ENCODE measurements at places on chromosomes 5 and 9. TPM values are rescaled to one million over a fixed set of nuclear protein-coding genes. Genes with fewer than 3 reads are reported as not detected.

GRCh38 chr9:714675-715074 is 126.8 kb upstream of the DMRT1 start:
- DNase-seq: no peak

- no peak for DNase-seq
These were observed 1.0 kb downstream of the RIOK2 start for GRCh38 chr5:97181856-97182545.

GRCh38 chr5:40916226-40916625 is 6.9 kb downstream of the C7 start:
- DNase-seq: no peak

DNA sequence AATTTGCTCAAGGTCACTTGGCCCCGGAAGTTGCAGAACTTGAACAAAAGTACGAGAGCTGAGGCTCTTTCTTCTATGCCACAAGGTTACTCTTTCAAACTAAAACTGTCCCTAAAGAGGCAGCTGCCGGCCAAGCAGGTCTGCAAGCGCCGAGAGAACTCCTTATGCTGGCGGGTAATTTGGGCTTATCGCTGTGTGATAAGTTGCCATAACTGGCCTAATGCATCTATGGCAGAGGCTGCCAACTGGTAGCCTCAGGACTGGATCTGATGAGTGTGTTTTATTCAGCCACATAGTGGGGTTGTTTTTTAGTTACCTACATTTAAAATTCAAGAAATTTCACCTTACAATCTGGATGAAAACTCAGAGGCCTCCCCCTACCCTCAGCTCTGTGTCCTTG is 68.1 kb upstream of the SPOCK1 start:
- DNase-seq: no peak

DNA sequence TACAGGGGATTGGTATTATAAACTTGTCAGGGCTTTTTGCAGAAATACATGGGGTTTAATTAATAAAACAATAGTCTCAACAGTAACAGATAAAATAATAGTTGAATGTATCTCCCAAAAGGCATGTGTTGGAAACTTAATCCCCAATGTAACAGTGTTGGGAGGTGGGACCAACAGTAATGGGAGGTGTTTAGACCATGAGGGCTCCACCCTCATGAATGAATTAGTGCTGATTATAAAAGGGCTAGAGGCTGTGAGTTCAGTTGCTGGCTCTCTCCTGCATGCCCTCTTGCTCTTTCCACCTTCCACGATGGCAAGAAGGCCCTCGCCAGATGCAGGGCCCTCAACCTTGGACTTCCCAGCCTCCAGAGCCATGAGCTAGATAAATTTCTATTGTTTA is 56.3 kb downstream of the STK10 start:
- DNase-seq: no peak

GRCh38 chr5:19555436-19555835 is 432.6 kb downstream of the CDH18 start:
- no peak for DNase-seq

GRCh38 chr9:106707738-106708474 is 155.1 kb upstream of the ZNF462 start:
- DNase-seq: no peak

GRCh38 chr5:154370813-154371212 is 75.0 kb upstream of the SAP30L start:
- DNase-seq: no peak

- no peak for DNase-seq
These were observed at the start of gene SNCAIP for GRCh38 chr5:122311961-122312590. SNCAIP (plus strand) TSS chr5:122312237; CDS start chr5:122391135, 78,898 bp downstream.

DNA sequence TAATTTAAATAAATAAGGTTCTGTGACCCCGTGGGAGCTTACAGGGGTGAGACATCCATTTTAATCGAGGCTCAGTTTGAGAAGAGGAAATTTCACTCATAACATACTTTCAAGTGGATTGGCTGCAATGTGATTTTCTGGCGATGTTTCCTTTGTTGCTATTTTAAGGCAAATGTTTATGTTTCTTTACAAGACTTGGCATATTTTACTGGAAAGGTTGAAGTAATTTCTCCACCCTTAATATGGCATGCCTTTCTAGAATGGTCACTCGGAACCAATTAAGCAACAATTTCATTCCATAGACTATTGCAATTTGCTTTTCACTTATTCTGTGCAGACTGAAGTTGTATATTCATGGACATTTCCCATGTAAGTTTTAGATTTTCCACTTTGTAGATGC is 438.0 kb upstream of the WWC1 start:
- DNase-seq: no peak

DNA sequence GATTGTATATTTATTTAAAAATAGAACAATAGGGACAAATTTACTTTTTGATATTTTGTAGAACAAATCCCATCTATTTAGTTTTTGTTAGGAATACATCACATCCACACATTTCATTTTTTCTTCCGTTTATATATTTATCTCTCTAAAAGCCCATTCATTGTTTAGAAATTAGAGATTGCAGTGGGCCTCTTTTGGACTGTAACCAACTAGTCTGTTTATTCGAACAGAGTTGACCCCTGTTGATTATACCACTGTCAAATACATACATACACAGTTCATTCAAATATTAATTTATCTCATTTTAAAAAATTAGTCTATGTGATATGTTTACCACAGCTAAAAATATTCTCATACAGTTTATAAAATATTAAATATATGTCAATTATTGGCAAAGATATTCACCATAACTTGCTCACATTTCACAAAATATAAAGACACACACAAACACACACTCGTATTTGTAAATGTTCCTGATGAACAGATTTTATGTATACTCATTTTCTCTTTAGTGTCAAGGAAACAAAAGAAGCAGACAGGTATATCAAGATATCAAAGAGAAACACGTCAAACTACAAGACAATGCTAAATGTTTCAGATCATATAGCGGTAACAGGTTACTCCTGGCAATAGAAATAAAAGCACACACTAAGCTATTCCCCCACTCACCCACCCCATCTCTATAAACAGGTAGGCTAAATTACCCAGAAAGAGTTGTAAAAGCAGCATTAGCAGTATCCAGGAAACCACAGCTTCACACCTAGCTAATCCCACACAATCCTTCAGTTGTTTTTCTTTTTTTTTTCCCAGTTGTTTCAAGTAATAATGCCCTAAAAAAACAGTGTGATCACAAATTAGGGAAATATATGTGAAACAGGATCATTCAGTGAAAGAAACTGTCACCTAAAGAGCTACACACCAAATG is 283.9 kb downstream of the ADAMTS6 start:
- no peak for DNase-seq

DNA sequence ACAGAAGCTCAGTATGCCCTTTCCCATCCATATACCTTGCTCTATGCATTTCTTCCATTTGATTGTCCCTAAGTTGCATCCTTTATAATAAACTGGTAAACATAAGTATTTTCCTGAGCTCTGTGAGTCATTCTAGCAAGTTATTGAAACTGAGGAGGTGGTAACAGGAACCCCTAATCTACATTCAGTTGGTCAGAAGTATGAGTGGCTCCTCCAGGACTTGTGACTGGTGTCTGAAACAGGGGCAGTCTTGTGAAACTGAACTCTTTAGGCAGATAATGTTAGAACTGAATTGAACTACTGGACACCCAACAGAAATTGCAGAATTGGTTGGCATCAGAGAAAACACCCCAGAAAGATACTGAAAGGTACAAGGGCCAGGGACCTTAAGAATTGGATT is 133.1 kb upstream of the POU5F2 start:
- DNase-seq: no peak

DNA sequence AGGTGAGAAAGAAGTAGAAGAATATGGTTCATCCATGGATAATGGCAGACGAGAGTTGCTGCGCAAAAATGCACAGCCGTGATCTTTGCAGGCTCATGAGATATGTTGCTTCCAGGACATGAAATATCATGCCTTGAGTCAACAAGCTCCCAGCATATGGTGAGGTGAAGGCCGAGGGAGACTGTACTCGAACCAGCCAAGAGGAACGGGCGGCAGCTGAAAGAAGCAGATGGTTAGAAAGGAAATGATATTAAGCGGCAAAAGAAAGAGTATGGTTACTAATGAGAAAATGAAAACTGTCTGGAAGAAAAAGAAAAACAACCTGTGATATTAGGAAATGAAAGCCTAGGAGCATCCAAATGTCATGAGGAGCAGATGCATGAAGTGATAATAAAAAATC is 344.7 kb upstream of the DAP start:
- DNase-seq: no peak

GAPT gene
- 21.4 TPM for total RNA-seq

AQP7 gene
- not detected for total RNA-seq

TPRN gene
- total RNA-seq: 15.2 TPM

CACNA1B gene
- not detected for total RNA-seq

PRR16 gene
- not detected for total RNA-seq
